ENCODE measurements at places on chromosomes 3 and 15. TPM values are rescaled to one million over a fixed set of nuclear protein-coding genes. Genes with fewer than 3 reads are reported as not detected.

GRCh38 chr3:39272191-39272590 is 7.6 kb downstream of the CX3CR1 start:
- no peak for DNase-seq

GRCh38 chr15:55770261-55770660 is 27.3 kb upstream of the PRTG start:
- no peak for DNase-seq

The ATP13A3 gene
- polyA plus RNA-seq = 114 TPM

- DNase-seq = no peak
These were observed 928.3 kb downstream of the NSUN3 start for GRCh38 chr3:94990952-94991705.

The COLQ gene
- 10.1 TPM for polyA plus RNA-seq

DNA sequence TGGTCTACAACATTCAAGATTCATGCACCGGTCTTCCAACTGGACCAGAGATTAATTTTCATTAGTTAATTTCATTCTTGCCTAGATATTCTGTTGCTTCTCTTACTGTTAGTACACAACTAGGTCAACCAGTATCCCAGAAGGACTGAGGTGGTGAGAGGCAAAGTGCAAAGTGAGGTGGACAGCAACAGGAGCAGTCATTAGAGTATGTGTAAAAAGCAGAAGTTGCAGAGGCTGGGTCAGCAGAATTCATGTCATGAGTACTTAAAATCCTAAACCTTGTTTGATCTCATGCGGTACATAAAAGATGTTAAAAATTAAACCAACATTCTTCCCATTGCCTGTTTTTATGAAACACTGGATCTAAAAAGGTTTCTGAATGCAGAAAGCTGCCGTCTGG is 46.7 kb downstream of the PARP14 start:
- DNase-seq = no peak

DNA sequence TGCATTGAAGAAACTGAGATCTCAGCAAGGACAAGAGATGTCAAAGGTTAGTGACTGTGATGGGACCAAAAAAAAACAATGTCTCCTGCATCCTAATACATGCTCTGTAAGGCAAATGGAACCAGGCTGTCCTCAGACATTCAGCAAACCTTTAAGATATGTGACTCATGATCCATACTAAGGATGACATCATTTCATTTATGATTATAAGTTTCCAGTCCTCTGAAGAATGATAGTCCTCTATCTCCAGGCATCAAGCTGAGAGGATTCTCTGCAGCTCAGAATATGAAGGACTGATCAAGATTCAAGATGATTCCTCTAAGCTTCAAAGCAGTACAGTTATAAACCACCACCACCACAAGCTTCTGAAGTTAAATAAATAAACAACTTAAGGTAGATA is 47.6 kb downstream of the SSR3 start:
- DNase-seq = no peak

GRCh38 chr3:4720316-4721075 is 227.3 kb downstream of the ITPR1 start:
- DNase-seq = peak; percentile 72

The ST8SIA2 gene
- polyA plus RNA-seq = 3.9 TPM

The REC114 gene
- polyA plus RNA-seq = not detected

The ANKUB1 gene
- polyA plus RNA-seq = not detected

- no peak for DNase-seq
These were observed 294.7 kb upstream of the CCDC54 start for GRCh38 chr3:107082527-107082926.

The GNAI2 gene
- 239 TPM for polyA plus RNA-seq

The DOCK3 gene
- polyA plus RNA-seq = 1.2 TPM

GRCh38 chr15:98728082-98728810 is 79.9 kb downstream of the IGF1R start:
- no peak for DNase-seq

The SERPINI1 gene
- 45.9 TPM for polyA plus RNA-seq

The TTC21A gene
- polyA plus RNA-seq = 9.5 TPM

The DCUN1D1 gene
- 61.9 TPM for polyA plus RNA-seq

The ANKRD34C gene
- 0.12 TPM for polyA plus RNA-seq

The CTDSPL gene
- 113 TPM for polyA plus RNA-seq

The ZNF770 gene
- polyA plus RNA-seq = 54.0 TPM

DNA sequence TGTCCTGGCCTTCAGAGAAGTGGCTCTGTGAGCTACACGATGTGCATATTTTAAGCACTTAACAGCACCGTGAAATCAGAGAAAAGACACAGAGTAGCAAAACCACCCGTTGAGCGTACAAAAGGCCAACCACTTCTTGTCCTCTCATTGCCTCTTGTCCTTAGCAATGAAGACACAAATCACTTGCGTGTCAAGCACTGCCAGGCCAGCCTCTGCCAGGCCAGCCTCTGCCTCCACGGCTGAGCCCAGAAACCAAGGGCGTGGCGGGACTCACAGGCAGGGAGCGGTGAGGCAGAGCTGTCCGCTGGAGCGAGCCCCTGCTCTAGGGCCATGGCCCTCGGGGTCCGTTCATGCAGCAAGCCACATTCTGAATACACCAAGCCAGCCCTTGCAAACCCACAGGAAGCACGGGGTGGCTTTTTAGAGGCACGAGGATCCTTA is 4.0 kb downstream of the MUC4 start:
- no peak for DNase-seq

DNA sequence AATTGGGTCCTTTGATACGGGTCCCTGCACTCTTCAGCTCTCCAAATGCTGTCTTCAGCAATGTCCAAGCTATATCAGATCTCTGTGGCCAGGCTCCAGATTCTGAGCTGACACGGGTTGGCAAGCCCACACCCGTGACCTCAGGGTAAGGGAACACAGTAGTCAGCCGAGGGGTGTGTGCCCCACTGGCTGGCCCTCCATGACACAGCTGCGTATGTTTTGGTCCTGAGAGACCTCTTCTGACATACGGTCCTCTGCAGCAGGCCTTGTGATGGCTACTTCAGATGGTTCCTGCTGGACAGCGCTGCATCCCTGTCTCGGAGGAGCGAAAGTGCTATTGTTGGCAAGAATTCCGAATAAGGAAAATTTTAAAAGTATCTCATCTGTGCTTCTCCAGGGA is 85.2 kb upstream of the ADAMTS17 start:
- DNase-seq = no peak

The CHST14 gene
- polyA plus RNA-seq = 39.9 TPM

The CPNE9 gene
- polyA plus RNA-seq = 0.10 TPM

- DNase-seq = no peak
These were observed 365.7 kb downstream of the GABRG3 start for GRCh38 chr15:27336676-27337075.

GRCh38 chr3:140521751-140522445 is 156.0 kb upstream of the TRIM42 start:
- no peak for DNase-seq

The PRR20G gene
- not detected for polyA plus RNA-seq

GRCh38 chr15:73602446-73602843 is 30.7 kb downstream of the NPTN start:
- no peak for DNase-seq

The FAM240A gene
- 0.13 TPM for polyA plus RNA-seq

GRCh38 chr15:39312984-39313383 is 267.9 kb upstream of the THBS1 start:
- no peak for DNase-seq

DNA sequence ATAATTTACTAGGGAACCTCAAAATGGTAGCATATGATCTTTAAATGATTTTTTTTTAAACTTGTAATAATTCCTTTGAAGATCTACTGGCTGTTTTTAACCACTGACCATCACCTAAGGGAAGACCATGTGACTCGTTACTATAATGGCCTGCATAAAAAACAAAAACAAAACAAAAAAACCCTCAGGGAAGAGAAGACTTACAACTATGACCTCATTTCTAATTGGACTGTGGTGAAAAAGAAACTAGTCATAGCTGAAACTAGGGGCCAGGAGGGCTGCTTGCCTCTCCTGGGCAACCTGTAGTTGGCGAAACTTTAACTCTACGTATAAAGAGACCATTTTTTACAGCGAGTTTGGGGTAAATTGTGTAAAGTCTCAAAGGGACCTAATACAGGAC is 23.0 kb downstream of the PAQR9 start:
- DNase-seq = no peak

DNA sequence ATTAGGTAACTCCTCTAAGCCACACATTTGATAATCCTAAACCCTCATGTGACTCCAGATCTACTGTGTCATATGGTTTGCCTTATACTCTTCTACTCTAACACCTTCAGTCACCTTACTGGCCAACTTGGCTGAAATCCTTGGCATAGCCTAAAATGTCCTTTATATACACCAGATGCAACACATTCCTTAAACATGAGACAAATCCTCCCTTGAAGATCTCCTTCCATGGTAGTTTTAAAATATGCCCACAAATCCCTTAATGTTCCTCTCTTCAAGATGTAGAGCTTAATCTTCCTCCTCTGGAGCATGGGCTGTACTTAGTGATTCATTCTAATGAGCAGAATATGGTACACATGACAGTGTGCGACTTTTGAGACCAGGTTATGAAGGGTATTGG is 238.9 kb downstream of the SUCLG2 start:
- no peak for DNase-seq

DNA sequence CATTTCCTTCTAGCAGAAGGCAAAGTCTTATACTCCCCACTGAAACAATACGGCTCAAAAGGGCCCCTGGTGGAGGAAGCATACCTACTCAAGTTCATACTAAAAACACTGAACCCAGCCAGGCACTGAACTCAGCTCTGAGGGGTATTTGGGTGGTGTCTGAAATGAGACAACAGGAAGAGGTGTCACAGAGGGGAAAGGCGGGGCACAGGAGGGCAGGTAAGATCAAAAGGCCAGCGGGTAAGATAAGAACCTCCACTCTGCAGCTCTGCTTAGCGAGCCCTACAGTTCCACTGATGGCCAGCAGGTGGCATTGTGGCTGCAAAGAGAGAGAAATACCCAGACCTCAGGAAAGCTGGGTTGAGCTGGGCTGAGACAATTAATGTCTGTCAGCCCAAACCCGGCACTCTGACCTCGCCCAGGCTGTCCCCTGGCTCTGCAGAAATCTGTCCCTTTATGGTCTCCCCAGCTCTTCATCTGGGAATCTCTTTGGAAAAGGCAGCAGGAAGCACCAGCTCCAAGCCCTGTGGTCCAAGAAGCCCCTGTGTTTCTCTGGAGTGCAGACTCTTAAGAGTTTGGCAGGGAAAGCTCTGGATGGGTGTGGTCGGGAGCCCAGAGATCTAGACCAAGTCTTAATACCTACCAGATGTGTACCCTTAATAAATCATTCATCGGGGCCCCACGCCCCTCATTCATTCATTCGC is 8.4 kb downstream of the MFGE8 start:
- DNase-seq = no peak

DNA sequence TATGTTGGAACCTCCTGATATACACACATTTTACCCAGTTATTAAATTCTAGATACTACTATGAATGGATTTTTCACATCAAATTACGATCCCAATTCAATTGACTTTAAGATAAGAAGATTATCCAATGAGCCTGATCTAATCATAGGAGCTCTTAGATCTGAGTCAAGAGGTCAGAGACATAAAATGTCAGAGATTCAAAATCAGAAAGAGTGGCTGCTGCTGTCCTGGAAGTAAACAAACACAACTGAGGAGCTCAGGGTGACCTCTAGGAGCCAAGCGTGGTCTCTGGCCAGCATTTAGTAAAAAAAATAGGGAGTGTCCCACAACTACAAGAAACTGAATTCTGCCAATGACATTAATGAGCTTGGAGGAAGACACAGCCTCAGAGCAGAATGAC is 557.1 kb upstream of the CBLB start:
- no peak for DNase-seq

GRCh38 chr3:31289584-31289983 is 243.1 kb upstream of the STT3B start:
- peak; percentile 38 for DNase-seq

DNA sequence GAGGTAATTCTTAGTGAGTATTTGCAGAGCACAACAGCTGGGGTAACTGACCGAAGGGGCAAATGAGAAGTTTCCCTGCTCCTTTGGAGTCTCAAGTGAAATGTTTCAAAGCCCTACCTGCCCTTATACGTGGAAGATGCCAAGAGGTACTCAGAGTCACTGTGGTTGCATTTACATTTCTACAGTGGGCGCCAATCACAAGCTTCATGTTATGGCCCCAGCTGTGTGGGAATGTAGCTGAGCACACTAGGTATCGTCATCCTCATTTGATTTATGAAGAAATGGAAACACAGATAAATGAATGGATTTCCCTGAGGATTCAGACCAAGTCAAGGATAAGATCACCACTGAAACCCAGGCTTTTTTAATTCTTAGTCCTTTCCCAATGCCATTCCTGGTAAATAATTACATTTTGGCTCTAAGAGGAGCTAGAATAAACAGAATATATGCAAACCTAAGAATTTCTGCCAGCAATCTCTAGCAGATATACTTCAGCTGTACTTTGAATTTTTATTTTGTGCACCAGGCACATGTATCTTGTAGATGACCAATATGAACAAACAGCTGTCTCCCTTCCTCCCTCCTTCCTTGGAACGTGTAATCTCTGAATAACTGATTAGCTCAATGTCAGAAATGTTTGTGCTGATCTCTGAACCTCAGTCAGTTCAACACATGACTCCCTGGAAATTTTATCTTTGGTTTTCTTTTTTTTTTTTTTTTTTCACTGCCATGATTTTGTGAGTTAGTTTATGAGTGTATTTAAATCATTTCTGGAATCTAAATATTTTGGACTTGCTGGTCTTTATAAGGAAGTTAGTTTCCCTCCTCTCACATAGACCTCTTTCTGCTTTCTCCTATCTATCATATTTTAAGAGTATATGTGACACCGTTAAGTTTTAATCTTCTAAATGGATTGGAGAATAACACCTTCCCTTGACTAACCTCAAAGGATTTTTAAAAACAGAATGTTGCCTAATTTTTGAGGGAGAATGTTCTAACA is 69.2 kb downstream of the MAP2K5 start:
- peak; percentile 48 for DNase-seq

The EXD1 gene
- polyA plus RNA-seq = not detected

DNA sequence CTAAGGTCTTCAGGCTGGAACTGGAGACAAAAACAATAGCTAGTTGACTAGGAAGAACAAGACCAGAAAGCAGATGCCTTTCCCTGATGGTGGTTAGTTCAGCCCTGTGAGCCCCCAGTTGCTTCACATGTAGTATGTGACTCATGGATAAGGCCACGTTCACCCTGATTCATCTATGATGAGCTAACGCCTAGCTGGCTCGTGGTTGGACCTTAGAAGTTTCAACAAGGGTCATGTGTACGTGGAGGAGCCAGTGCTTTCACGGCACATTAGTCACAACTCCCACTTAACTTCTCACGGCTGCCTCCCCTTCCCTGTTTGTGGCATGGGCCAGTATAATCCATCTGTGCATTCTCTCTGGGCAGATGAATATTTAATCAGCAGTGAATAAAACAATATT is 20.6 kb downstream of the COL8A1 start:
- no peak for DNase-seq

GRCh38 chr15:93270937-93271467 is 182.0 kb upstream of the RGMA start:
- no peak for DNase-seq

DNA sequence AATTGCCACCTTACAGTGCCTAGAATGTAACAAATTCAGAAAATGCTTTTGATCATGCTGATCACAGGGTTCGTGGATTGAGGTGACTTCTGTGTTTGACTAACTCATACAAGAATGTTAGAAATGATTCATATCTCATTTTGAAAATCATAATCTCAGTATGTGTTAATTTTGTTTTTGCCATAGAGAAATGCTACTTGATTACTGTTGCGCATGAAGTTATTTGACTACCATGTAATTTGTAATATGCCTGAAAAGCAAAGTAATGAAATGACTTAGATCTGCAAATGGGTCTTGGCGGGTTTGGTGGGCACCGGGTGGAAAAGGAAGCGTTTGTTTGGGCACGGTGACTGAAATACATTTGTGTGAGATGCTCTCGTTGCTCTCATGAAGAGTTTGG is 173.6 kb upstream of the BHLHE40 start:
- no peak for DNase-seq

Measured in renal pelvis (tissue), 12 donors.